EL (cell line): ENCODE measurements at places on chromosomes 6 and 20.

DNA sequence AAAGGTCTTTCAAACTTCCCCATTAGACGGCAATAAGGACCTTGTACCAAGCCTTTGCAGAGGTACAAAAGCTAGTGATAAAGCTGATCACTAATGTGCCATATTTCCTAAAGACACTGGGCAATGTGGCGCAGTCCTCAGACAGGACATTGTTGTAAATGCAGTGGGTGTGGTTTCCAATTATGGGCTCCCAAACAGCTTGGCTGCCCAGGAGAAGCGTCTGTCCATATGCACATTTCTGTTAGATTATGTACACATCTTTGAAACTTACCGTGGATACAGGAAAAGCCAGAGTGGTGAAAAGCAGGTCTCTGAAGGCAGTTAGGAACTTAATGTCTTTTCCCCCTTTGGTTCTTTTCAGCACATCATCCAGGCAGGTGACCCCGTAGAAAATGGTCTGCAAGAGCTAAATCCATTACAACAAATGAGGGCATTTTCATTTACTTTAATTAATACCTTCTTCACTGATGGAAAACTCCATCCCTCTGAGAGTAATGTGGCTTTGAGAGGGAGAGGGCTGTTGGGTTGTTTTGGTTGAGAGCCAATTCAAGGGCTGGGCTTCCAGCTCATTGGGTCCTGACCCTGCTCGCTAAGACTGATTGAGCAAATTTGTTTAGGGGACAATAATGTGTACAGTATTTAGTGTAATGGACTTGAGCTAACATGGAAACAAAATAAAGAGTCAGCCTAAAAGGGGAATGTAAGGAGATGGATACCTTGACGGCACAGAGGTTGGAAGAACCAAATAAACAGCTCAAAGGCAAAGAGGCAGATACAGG, 10.4 kb downstream of the ADTRP start:
- DNase-seq, result no peak

DNA sequence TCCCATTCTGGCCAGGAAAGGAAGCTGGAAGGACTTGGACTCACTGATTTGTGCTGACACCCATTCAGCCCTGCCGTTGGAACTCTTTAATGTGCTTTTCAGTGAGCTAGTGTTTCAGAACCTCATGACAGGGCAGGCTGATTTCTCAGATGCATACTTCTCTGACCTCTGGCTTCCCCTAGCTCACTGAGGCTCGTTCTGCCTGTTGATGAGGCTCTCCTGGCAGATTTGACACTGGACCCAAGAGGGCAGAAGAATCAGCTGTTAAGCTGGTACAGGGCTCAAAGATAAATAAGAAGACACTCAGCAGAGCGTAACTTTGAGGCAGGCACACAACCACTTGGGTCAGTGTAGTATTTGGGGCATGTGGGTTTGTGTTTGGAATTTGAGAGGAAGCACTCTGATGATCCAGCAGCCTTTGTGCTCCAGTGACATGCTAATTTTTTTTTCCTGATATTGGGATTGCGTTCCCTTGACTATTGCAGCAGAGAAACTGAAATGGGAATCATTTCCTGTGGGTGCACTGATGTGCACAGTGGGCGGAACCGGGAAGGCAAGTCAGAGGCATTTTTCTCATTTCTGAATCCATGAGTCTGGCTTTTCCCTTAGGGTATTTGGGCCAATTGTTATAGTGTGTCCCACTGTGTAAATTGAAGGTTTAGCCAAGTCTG, 80.2 kb downstream of the CARMIL1 start:
- DNase-seq, result peak; percentile 86

- DNase-seq, result no peak
Measured at GRCh38 chr6:22254886-22255285, 42.0 kb downstream of the PRL start.

GRCh38 chr6:106415921-106416320, 55.4 kb downstream of the CRYBG1 start:
- DNase-seq, result no peak

- peak; percentile 79 for DNase-seq
Measured at GRCh38 chr20:63520504-63520933, at the start of gene PPDPF. Gene PPDPF (plus strand): TSS chr20:63520765. CDS start chr20:63521309, 544 bp downstream.

DNA sequence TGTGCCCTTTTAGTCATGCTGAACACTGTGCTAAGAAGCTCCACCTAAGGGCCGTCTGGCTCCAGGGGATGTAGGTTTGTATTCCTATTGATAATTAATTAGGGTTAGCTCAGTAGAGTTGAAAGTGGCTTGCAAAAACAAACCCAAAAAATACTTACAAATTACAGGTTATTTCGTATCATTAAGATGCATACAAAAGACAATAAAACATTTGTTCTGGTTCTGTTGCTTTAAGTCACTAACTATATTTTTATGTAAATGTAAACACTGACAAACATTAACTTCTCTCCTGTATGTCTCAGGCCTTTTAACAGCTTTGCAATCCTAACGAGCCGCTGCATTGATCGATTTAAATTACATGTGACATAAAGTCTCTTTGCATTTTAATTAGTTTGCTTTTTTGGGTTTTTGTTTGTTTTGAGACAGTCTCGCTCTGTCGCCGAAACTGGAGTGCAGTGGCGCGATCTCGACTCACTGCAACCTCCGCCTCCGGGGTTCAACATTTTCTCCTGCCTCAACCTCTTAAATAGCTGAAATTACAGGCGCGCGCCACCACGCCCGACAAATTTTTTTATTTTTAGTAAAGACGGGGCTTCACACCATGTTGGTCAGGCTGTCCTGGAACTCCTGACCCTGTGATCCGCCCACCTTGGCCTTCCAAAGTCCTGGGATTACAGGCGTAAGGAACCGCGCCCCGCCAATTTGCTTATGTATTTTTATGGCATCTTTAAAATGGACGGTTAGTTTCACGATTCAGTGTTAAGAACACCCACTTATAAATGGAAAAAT, 110.9 kb downstream of the HFE start:
- peak; percentile 63 for DNase-seq

DNA sequence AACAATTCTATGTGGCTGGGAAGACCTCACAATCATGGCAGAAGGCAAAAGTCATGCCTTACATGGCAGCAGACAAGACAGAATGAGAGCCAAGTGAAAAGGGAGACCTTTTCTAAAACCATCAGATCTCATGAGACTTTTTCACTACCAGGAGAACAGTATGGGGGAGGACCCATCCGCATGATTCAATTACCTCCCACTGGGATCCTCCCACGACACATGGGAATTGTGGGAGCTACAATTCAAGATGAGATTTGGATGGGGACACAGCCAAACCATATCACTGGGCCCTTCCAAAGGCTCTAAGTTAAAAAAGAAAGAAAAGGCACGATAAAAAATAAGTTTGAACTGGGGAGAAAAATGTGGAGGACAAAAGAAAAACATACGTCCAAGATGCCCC, 406.9 kb upstream of the CDH4 start:
- no peak for DNase-seq

GRCh38 chr20:10883166-10883565, 209.4 kb upstream of the JAG1 start:
- no peak for DNase-seq

DNA sequence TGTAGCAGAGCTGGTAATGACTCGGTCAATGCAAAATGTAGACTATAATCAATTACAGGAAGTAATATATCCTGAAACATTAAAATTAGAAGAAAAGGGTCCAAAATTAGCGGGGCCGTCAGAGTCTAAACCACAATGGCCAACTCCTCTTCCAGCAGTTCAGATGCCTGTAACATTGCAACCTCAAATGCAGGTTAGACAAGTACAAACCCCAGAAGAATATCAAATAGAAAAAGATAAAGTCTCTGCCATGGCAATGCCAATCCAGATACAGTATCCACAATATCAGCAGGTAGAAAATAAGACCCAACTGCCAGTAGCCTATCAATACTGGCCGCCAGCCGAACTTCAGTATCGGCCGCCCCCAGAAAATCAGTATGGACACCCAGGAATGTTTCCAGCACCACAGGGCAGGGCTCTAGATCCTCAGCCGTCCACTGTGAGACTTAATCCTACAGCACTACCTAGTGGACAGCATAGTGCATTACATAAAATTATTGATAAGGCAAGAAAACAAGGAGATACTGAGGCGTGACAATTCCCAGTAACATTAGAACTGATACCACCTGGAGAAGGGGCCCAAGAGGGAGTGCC, 158.4 kb downstream of the GPX5 start:
- peak; percentile 57 for DNase-seq

DNA sequence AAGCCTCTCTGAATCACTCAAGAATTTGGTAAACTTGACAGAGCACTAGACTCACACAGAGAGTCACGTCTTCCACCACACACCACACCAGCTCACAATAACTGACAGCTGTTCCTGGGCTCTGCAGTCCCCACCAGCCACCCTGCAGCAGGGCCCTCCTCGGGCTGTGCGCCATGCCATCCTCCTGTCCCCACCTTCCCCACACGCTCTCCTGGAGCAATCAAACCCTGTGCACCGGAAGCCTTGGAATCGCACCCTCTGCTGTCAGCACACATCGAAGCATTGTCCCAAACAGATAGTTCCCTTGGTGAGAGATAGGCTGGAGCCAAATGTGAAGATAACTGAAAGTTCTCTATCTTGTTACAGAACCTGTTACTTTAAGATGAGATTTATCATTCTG, 191.0 kb downstream of the TBXT start:
- no peak for DNase-seq

DNA sequence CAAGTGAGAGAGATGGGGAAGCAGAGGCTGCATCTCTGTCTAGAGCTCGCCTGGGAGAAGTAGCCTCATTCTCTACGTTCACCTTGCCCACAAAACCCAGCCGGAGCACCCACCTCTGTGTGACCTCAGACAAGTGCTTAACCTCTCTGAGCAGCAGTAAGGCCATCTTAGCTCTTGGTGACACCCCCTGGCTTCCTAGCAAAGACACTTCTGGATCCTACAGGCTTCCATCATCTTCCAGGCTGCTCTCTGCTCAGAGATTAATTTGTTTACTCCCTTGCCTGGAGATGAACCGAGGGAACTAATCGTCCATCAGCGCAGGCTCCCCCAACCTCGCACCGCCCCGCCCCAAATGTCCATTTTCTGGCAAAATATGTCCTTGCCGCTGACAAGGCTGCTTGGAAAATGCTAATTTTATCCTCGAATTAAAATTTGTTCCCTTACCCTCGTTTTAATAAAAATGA, 24.0 kb upstream of the CTNNBL1 start:
- DNase-seq, result no peak

DNA sequence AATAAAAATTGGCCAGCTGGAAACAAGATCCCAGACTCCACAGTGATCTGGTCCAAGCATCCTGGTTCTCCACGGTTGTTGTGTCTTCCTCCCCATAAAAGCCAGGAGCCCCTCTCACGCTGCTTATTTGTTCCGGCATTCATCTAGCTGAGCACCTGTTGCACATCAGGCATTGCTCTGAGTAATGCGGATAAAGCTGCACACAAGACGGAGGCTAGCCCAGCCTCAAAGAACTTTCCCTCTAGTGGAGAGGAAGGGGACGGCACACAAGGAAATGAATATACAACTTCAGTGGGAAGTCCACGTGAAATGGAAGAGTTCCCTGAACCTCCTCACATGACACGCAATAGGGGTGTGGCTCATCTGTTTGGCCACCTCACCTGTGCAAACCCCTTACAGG, 30.3 kb upstream of the NXT1 start:
- DNase-seq, result no peak

DNA sequence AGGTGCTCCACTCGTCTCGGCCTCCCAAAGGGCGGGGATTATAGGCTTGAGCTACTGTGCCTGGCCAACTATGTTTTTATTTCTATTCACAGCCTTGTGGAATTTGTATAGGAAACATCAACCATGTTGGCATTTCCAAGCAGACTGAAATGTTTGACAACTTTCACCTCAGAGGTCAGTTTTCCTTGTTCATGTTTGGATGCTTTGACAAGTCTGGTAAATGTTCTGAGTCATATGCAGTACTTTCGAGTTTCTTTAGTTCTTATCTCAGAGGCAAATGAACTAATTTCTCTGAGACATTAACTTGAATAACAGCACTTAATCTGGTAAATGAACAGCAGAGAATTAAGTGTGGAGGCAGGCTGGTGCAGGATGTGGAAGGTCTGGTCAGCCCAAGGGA, 373.4 kb upstream of the SYNCRIP start:
- no peak for DNase-seq

GRCh38 chr6:168919470-168920179, 334.0 kb downstream of the THBS2 start:
- no peak for DNase-seq

DNA sequence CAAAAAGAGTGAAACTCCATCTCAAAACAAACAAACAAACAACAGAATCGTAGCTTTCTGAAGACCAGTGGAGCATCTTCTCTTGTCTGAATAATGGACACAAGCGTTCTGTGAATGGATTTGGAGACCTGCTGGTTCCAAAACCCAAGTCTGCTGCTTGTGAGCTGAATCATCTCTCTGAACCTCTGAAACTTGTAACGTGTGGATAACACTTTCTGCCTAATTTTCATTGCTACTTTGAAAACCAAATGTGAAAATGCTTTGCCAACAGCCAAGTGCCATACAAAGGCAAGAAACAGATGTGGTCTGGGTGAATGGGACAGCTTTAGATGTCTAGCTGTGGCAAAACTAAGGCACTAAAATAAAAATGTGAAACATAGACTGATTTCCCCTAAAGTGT, 44.3 kb downstream of the PHACTR1 start:
- peak; percentile 56 for DNase-seq

- peak; percentile 29 for DNase-seq
Measured at GRCh38 chr6:3022765-3023662, 23.3 kb downstream of the NQO2 start.

DNA sequence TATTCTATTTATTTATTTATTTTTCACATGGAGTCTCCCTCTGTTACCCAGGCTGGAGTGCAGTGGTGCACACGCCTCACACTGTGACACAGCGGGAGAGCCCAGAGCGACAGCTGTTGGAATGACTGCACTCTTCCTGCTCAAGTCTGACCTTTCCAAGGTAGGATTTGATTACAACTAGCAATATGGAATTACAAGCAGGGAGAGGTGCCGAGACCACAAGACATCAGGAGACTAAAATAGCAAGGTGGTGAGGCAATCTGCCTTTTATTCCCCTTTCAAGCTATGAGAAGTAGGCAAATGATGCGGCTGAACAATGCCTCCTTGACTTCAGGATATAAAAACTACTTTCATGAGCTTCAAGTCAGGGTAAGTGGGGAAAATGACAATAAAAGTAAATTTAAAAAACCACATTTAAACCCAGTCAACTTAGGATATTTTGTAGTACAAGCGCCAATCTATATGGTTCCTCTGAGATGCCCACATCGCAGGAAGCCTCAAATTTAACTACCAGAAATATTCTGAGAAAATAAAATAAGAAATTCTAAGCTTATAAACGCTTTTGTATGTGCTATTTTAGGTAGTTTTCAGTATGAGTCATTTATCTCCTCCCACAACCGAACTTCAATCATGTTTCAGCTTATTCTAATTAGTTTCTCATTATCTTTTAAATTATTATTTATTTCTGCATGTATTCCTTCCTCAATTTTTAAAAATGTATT, 146.9 kb upstream of the SGK1 start:
- DNase-seq, result peak; percentile 47

- DNase-seq, result peak; percentile 48
Measured at GRCh38 chr20:16821211-16822089, 73.3 kb downstream of the OTOR start.

DNA sequence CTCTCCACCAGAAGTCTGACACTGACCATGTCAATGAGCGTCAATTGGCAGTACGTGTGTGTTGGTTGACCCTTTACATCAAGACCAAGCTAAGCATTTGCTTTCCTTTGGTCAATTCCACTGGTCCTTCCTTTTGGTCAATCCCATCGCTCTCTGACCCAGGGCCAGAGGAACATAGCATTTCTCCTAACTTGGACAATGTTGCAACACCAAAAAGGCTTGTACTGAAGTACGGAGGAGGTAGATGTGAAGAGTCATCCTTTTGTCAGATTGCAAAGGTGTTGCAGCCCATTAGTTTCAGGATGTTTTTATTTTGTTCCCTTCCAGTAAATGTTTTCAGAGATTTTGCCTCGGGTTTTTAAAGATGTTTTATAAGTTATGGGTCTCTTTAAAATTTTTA, 24.6 kb downstream of the EDN1 start:
- no peak for DNase-seq
